Stimulated activated CD4-positive, alpha-beta T cell treated with anti-CD3 and anti-CD28 coated beads, Interleukin-4, amount 100 ng/mL, for 24 hours (primary cell): ENCODE measurements at places on chromosomes 16 and 17.
A peak's percentile ranks its signal among the peaks of the same experiment; 100 is the strongest.

DNA sequence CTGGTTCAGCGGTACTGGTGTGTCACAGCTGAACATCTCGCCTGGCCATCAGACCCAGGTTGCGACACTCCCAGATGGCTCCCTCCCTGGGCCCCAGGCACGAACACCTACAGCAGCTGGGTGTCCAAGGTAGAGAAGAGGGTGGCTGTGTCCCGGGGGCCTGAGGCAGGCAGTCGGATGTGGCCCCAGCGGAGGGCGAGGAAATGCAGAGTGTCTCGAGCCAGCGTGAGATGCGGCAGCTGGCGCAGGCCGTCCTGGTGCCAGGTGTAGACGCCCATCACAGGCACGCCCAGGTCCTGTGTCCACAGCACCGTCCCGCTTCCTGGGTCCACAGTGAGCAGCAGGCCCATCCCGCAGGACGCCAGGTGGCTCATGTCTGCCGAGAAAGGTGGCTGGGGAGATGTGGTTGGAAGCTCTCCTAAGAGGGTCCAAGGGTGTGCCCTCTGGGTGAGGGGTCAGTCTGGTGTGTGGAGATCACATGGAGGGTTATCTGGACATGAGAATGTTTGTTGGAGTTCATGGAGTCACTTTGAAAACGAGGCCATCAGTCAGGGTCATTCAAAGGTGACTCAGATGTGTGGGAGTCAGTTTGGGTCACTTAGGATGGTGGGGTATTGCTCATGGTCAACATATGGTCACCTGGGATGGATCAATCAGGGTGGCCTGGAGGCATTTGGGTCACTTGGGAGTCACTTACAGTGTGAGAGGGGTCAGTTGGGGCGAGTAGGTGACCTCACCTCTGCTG lies 8.1 kb downstream of the ERN2 start:
- DNase-seq = no peak

- DNase-seq = no peak
Measured at GRCh38 chr16:4231886-4232285, 10.0 kb downstream of the SRL start.

DNA sequence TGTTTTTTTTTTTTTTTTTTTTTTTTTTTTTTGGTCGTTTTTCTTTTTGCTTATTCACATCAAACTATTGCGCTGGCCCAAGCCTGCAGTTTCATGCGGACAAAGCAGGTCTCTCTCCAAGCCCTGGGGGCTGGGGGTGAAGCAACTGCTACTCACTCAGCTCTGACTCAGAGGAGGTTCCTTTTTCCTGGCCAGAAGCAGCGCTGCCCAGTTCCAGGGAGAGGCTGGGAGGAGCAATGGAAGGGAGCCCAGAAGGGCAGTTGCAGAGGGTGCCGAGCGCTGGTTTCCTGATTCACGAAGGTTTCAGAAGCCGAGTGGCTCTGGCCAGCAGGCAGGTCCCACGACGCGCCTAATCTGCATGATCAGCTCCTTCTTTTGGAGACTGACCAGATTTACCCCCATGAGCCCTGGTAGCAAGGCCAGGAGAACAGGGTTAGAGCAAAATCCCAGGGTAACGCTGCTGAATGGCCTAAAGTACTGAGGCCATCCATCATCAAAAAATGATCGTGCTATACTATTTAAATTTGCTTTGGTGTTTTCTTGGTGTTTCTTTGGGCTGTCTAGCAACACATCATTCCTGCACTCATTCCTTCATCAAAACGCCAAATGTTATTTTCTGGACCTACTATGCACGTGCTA lies 144.7 kb upstream of the SOX9 start:
- no peak for DNase-seq

DNA sequence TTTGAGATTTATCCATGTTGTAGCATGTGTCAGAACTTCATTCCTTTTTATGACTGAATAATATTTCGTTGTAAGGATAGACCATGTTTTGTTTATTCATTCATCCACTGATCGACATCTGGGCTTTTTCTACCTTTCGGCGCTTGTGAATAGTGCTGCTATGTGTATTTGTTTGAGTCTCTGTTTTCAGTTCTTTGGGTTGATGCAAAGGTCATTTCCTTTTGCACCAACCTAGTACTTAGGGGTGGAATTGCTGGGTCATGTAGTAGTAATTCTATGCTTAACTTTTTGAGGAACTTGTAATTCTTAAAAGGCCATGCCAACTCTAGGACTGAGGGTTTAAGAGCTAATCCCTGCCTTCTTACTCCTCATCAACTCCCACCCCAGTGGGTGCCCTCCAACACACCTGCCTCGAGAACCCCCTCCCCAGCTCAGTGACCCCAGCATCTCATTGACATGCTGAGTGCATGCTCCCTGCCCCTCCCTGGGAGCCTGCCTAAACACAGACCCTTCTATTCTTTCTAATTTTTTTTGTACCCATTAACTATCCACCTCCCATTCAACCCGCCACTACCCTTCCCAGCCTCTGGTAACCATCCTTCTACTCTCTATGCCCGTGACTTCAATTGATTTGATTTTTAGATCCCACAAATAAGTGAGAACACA lies 51.2 kb downstream of the ABAT start:
- no peak for DNase-seq

DNA sequence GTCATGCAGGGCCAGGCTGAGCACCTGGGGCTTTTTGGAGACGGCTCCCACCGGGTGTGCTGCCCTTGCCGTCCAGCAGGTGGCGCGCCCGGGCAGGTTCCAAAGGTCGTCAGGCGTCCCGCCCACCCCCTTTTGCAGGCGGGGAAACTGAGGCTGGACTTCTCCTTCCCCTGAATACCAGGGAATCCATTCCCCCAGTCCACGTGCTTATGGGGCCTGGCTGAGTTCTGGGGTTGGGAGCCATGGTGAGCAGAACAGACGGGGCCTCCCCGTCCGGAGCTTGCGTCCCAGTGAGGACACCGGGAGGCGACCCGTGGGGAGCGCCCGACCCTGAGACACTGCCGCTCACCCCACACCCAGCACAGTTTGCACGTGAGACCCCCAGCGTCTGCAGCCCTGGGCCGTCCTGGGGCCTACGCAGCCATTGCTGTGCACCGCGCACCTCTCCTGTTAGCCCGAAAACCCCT lies 51.8 kb upstream of the JPH3 start:
- peak; percentile 61 for DNase-seq

DNA sequence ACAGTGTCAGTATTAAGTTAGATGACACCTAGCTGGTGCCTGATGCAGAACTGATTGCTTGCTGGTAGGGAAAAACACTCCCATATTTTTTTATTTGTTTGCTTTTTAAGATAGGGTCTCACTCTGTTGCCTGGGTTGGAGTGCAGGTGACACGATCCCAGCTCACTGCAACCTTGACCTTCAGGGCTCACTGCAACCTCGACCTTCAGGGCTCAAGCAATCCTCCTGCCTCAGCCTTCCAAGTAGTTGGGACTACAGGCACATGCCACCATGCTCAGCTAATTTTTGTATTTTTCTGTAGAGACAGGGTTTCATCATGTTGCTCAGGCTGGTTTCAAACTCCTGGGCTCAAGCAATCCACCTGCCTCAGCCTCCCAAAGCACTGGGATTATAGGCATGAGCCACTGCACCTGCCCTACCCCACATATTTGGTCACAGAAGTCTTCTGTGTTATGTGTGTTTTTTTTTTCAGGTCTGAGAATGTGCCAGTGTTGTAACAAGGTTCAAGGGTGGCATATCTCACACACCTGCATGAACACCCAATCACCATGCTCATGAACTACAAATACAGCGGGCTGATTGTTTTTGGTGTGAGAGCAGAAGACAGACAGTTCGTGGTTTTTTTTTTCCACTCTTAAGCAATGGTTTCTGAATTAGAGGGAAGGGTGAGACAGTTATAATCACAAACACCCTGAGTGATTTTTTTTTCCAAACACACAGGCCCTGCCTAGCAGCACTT lies 22.8 kb downstream of the SPAG9 start:
- no peak for DNase-seq

DNA sequence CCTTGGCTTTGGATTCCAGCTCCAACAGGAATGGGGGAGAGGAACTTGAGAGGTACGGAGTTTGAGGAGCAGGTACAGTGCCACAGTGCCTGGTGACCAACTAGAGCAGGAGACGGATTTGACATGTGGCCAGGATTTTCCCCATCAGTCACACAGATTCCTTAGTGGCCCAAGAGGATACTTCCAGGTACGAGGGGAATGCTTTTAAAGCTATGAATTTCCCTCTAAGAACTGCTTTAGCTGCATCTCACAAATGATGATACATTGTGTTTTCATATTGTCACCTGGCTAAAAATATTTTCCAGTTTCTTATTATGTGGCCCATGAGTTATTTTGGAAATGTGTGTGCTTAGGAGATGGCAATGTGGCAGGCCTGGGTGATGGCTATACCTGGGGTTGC lies 98.3 kb downstream of the ABCC6 start:
- DNase-seq = no peak

- no peak for DNase-seq
Measured at GRCh38 chr17:65593855-65594845, 32.7 kb upstream of the AXIN2 start.

DNA sequence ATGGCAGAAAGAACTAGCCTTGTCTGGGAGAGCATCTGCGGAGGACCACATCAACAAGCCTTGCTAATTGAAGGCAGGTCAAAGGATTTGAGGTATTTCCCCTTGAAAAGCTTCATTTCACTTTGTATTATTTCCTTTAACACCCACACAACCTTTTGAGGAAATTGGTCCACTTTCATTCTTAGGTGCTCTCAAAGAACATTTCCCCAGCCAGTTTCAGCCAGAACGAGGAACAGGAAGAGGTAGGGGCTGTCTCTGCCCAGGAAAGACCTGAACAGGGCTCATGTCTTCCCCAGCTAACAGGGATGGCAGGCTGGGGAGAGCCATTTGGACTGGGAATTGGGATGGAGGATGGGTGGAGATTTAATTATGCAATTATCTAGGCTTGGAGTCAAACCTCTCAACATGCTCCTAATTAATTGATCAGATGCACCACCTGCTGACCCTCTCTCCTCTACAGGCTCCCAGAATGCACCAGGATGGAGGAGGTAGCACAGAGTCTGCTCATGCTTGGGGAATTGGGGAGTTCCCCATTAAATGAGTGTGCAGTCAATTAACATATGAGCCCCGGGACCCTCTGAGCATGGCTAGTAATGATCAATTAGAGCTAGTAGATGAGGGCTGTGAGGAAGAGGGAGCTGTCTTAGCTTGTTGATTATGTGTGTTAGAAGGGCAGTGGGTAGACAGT lies 84.6 kb downstream of the GP2 start:
- no peak for DNase-seq

GRCh38 chr17:61135782-61136181 lies 263.9 kb upstream of the TBX2 start:
- no peak for DNase-seq

DNA sequence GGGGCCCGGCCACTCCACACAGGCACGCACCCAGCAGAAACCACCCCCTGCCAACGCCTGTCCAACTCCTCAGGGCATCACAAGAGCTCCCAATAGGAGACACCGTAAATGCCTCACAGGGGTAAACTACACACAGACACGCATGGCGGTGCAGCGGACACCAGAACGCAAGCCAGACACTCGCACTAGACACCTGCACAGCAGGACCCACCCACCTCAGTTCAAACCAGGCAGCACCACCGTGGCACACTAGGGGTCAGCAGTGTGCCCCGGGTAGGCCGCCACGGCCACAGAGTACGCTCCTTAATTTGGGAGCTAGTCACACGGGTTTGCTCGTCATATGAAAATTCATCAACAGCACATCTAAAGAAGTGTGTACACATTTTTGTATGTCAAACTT lies 3.4 kb downstream of the SLC38A10 start:
- peak; percentile 78 for DNase-seq

GRCh38 chr16:85243308-85243707 lies 131.0 kb upstream of the CIBAR2 start:
- no peak for DNase-seq

- DNase-seq = no peak
Measured at GRCh38 chr16:85527042-85527766, 85.9 kb upstream of the GSE1 start.

DNA sequence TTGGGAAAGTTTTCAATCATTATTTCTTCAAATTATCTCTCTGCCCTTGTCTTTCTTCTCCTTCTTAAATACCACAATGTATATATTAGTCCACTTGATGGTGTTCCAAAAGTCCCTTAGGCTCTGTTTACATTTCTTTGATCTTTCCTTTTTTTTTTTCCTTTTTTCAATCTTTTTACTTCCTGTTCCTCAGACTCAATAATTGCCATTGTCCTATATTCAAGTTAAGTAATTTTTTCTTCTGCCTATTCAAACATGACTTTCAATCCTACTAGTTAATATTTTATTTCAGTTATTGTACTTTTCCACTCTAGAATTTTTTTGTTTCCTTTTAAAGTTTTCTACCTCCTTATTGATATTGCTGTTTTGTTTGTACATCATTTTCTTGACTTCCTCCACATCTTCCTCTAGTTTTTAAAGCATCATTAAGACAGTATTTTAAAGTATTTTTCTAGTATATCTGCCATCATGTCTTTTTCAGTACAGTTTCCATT lies 15.8 kb upstream of the UQCRC2 start:
- no peak for DNase-seq

DNA sequence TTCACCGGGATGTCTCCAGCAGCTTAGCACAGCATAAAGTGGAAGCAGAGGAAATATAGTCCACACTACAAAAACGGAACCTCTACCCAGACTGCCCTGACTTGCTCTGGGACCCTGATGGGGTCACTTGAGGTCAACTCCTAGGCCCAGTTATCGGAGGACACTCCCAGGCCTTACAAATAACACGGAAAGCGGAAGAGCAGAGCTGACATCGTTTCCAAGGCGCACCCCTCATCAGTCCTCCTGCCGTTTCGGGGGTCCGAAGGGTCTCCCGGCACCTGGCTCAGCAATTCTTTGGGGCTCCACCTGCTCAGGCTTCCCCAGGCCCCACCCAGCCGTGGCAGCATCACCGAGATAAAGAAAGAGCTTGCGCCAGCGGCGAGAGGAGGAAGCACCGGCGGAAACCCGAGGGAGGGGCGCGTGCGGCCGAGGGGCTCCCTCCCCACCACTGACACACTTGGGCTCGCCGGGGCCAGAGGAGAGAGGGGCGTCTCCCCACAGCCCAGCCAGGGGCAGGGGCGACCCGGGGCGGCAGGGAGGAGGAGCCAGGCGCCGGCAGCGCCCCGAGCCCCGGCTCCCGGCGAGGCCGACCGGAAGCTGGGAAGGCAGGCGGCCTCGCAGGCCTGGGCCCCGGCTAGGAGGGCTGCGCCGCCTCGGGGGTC lies 727 bp downstream of the CORO7 start:
- DNase-seq = peak; percentile 57

DNA sequence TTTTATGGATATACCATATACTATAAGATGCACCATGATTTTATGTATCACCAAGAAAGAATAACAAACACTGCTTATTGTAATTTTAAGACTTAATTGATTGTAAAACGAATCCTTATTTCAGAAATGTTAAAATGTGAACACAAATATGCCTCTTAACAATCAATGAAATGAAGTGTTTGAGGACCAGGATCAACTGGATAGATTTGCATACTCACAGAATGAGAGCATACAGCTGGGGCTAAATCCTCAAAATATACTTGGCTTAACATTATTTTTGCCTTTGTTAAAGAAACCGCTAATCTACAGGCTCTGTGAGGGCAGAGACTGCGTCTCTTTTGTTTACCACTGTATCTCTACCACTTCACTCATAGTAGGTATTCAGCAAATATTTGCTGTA lies 93.6 kb downstream of the SPACA3 start:
- DNase-seq = no peak
